ENCODE measurements at places on chromosomes 2 and 18.

GRCh38 chr2:236171680-236172254 lies 3.6 kb upstream of the GBX2 start:
- DNase-seq, result no peak

GRCh38 chr18:66707473-66707872 lies 103.6 kb upstream of the CDH19 start:
- no peak for DNase-seq

DNA sequence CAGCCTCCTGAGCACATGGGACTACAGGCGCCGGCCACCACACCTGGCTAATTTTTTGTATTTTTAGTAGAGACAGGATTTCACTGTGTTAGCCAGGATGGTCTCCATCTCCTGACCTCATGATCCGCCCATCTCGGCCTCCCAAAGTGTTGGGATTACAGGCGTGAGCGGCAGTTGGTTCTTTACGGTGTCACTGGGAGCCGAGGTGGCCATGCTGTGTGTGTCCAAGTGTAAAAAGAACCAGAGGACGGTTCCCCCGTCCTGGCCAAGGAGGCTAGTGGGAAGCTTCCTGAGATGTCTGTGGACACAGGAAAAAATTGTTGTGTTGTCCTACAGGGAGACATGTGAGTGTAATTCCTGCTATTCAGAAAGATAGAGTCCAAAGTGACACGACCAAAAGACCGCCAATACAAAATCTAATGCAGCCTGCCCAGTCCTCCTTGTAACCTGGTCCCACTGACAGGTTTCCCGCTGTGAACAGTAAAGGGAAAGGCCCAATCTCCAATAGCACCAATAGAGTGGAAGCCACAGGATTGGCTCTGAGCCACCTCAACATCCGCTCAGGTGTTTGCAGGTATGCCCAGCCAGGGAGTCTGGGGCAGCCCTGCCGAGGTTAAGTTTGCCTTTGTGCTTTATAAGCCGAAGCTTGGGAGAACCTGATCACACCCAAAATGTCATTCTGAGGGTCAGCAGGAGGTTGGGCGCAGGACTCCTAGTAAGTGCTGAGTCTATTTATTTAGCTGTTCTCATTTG lies 40.6 kb downstream of the NCK2 start:
- no peak for DNase-seq

GRCh38 chr18:79496237-79496977 lies 100.7 kb downstream of the NFATC1 start:
- no peak for DNase-seq

DNA sequence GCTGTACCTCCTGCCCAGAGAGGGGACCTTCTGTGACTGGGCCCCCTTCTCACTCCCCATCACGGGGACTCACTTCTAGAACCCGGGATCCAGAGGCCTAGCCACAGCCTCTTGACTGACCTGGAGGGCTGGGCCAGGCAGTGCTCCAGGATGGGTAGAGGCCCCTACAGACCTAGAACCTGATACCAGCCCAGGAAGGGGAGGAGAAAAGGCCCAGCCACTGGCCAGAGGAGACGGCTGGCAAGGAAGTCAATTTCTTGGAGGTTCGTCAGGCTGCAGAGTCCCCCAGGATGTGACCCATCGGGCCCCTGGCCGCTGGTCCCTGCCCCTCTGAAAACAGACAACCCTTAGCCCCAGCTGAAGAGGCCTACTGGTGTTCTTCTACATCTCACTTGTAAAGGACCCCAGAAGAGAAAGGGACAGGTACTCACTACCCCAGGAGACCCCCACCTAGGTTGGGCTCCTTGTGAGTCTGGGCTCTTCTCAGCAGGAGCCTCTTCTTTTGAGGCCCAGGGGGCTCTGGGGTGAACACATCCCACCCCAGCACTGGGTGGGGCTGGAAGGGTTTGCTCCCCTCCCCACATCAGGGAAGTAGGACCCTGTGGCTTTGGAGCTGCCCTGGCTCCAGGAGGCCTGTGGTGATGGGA lies 86.0 kb downstream of the STPG4 start:
- DNase-seq, result no peak

- DNase-seq, result no peak
These were observed 189.2 kb downstream of the SMAD7 start for GRCh38 chr18:48761582-48761981.

DNA sequence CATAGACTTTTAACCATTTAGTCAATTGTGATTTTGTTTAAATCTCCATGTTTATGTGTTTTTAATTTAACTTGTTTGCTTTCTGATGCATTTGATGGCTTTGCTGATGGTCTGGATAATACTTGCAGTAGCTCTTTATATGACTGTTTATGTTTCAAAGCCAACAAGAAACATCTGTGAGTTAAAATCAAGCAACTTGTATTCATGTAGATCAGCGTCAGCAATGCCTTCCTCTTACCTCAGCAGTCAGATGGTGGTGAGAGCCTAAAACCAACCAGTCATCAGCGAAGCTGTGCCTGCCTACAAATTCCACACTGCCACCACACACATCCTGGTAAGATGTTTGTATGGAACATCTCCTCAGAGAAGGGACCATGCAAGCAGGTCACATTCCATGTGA lies 231.9 kb downstream of the PTGR3 start:
- DNase-seq, result no peak
